ENCODE measurements at places on chromosomes 2 and 18.

DNA sequence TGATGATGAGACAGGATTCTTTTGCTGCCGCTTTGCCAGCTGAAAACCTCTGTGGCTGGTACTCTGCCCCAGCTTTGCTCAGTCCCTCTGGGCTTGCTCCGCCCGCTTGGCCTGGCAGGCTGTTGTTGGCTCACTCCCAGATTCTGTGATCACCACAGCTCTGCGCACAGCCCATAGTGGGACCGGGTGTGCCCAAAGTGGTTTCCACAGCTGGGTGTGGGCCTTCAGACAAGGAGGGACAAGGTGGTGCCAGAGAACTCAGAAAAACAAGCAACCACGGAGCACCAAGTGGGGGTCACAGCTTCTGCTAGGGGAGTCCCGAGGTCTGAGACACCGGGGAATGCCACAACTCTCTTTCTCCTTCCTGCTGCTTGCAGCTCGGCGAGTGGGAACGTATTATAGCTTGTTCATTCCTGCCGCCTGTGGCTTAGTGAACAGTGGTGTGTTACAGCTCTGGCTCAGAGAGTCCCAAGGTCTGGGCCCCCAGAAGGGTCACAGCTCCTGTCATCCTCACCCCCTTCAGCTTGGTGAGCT, 9.2 kb upstream of the KYNU start:
- DNase-seq: peak; percentile 57

- no peak for DNase-seq
These were observed 153.7 kb downstream of the SRBD1 start for GRCh38 chr2:45457211-45457945.

DNA sequence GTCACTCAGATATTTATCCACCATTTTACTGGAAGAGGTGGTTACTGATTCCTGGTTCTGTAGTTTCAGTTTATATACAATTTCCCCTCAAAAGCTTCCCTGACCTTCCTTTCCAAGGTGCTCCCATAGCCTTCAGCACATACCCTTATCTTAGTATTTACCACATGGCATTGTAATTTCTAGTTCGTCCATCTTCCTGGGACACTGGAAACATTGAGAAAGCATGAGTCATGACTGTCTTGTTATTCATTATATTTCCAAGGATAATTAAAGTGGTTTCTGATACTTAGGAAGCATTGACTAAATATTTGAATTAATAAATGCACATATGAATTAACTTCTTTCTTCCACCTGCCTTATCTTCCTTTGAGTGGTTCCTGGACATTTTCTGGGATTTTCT, 203.8 kb downstream of the ETAA1 start:
- DNase-seq: no peak

DNA sequence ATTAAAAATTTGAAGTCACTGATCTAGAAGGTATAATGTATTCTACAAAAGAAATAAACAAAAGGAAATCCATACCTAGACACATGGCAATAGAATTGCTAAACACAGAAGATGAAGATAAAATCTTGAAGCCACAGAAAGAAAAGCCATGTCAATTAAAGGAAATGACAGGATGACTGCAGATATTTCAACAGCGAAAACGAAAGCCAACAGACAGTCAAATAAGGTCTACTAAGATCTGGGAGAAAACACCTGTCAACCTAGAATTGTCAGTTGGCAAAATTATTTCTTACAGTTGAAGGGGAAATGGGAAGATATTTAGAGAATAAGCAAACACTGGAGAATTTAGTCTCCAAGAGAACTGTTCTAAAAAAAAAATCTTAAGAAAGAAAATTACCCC, 39.2 kb downstream of the NETO1 start:
- no peak for DNase-seq

DNA sequence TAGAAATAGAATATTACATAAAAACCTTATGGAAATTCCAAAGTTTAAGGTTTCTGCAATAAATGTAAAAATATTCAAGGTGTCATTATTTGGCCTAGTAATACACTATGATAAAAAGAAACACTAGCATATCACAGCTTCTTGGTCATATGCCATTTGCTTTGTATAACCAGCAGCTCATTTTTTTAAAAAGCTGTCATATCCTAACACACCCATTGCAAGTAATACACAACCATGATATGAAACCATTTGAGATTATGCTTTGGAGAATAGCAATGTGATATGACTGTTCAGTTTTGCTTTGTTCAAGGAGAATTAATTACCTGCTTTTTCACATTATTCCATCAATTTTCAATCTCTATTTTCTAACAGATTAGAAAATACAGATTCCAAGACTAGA, 149.0 kb downstream of the IKZF2 start:
- no peak for DNase-seq

DNA sequence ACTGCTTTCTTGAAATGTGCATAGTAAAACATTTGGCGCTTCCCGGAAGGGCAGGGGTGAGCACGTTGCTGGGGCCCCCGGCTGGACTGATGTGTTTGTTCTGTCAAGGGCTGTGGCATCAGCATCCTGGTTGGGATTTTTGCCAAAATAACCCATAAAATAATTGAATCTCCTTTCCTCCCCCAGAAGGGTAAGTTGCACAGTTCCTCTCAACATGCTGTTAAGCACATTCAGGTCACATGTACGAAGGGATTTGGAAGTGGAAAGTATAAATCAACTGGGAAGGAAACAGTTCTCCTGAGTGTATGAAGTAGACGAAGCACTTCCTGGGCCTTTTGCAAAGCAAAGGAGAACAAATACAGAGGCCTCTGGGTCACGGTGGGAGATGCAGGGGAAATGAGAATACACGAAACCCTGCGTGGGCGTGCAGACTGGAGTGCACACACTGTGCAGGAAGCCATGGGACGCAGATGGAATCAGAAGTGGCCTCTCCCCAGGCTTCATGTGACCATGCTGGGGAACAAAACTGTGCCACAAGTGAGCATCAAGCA, 183.9 kb downstream of the LPIN1 start:
- no peak for DNase-seq

GRCh38 chr2:226797289-226797988, 2.2 kb downstream of the IRS1 start:
- no peak for DNase-seq

- no peak for DNase-seq
These were observed 38.4 kb downstream of the ZAP70 start for GRCh38 chr2:97751752-97752151.

- no peak for DNase-seq
These were observed 29.2 kb upstream of the AGPS start for GRCh38 chr2:177363332-177363731.

DNA sequence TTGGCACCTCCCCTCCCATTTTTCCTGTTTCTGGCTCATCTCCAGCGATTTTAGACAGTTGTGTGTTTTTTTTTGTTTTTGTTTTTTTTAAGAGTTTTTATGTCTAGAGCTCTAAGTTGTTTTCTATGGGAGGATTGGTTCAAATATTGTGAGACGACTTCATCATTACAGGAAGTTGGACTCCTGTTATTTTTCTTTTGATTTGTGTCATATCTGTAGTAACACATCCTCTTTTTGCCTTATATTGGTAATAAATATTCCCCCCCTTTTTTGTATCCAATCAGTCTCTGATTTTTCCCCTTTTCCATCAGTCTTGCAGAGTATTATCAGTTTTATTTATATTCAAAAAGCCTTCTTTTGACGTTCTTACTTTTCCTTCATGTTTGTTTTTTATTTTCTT, 89.0 kb downstream of the KIAA1328 start:
- DNase-seq: no peak

GRCh38 chr18:49006641-49007454, 56.1 kb upstream of the SMAD7 start:
- DNase-seq: no peak

GRCh38 chr18:35642802-35643201, 61.3 kb downstream of the GALNT1 start:
- DNase-seq: no peak

DNA sequence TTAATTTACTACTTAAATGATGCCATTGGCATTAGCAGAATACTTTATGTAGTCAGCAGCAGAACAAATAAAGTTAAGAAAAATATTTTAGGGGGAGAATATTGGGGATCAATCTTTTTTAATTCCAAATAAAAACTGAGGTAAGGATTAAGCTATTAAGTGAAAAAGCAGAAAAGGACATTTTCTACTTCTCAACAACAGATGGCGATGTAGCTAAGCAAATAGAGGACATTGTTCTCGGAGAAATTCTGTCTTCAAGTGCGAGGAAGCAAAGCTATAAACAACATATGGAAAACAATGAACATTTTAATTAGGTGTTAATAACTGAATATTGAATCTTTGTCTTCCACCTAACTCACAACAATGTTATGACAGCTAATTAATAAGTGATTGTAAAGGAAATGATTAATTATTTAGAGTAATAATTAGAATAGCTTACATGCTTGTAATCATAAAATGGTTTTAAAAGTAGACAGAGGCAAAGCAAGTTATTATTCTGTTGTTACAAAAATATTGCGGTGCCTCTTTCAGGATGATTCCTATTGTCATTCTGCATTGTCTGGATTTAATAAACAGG, 32.9 kb upstream of the CCDC93 start:
- DNase-seq: no peak

DNA sequence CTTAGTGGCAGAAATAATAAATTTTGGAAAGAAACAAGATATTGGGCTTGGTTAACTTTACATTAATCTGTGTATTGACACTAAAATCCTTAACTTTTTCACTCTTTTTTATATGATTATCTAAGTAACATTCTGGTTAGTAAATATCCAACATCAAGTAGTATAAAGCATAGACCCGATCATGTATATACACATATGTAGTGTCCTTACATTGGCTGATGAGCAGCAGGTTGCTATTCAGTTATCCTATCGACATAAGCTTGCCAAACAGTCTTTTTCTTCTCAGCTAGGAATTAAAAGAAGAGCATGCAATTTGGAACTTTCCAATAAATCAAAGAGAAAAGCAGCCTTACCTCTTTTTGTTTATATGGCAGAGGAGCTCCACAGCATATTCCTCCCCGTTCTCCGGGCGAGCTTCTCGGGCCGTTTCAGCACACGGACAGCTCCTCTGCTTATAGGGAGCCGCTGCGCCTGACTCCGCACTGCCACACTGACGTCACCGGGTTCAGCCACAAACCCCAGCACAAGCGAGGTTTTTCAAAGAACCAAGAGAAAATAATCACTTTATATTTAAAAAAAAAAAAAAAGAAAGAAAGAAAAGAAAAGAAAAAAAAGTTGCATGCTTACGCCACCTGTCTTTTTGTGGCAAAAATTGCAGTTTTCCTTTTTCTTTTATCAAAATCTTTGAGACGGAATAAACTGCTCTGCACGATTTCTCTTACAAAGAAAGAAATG, at the start of gene SCG2:
Gene SCG2, minus strand, starts transcription at position 430 of the 735 bp plus-strand sequence. CDS start 3,079 bp downstream, outside the sequence.
- DNase-seq: peak; percentile 89

- DNase-seq: no peak
These were observed 57.8 kb upstream of the KIF5C start for GRCh38 chr2:148817210-148817708.

- DNase-seq: no peak
These were observed 112.4 kb downstream of the DNER start for GRCh38 chr2:229601936-229602335.

GRCh38 chr18:38010971-38011857, 445.6 kb upstream of the CELF4 start:
- DNase-seq: no peak

- no peak for DNase-seq
These were observed 3.0 kb downstream of the ACTR1B start for GRCh38 chr2:97660775-97661389.

DNA sequence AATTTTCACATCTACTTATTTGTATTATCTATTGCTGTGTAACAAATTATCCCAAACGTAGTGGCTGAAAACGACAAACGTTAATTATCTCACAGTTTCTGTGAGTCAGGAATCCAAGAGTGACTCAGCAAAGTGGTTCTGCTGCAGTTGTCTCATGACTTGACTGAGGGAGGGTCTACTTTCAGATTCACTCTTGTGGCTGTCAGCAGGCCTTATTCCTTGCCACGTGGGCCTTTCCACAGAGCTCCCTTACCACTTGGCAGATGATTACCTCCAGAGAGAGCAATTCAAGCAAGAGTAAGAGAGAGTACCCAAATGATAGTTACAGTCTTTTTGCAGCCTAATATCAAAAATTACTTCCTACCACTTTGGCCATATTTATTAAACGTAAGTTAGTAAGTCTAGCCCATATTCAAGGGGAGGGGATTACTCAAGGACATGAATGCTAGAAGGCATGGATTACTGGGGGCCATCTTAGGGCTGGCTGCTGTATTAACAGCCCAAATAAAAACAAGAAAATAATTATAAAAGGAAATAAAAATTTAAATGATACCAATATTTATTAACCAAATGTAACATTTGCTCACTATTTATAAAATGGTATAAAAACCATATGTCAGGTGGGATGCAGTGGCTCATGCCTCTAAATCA, 48.7 kb upstream of the NBEAL1 start:
- DNase-seq: peak; percentile 44

DNA sequence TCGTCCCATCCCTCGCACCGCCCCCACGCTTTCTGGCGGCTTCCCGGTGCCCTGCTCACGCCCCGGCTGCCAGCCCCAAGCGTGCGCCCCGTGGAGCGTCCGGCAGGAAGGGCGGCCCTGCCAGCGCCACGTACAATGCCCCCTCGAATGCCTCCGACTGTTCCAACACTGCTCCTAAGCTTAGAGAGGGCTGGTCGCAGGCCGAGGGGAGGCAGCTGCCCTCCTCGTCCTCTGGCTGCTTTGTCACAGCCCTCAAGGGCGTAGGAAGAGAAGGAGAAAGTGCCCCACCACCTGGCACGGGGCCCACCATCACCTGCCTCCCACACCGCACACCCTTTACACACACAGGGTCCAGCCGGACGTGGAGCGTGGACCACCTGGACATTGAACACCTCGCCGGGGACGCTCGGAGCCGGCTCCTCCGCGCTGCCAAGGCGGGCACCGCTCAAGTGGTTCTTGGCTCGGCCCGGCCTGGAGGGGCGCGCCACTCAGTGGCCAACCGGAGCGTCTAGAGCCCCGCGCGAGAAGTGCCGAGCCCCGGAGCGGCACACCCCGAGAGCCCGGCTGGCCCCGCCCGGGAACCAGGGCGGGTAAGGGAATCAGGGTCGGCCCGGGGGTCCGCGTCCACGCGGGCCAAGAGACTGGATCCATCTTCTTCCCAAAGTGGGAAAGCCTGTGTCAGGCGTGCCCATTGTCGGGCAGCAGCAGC, 830 bp downstream of the DNER start:
- no peak for DNase-seq

DNA sequence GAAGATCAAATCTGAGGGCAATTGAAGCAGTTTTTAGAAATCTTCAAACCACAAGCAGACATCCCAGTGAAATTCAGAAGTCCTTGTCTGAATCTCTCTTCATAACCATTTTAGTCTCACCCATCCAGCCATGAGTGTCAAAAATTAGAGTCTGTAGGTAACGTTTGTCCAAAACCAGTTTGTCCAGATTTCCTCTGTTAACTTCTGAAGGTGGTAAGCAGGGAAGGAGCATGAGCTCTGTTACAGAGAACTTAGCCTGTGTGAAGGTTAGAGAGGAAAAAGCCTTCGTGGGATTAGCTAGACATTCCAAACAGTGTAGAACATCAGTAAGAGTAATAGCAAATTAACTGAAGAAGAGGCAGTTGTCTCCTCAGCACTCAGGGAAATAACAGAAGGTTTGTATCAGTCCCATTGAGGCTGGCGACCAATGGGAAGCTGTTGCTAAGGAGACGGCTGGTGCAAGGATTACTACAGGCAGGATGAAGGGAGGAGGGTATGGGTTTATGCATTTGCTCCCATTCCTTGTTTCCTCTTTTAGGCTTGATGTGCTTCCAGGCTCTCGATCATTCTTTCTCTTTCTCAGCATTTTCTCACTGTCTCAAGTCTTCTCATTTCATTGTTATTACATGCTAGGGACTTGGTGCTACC, 8.7 kb upstream of the GPR155 start:
- no peak for DNase-seq

All from stromal cell of bone marrow (primary cell).